Peyer's patch (tissue), 4 donors: ENCODE measurements at places on chromosomes 2 and 18. TPM values are rescaled to one million over a fixed set of nuclear protein-coding genes. Genes with fewer than 3 reads are reported as not detected.

POTEJ gene
- not detected for total RNA-seq

CCDC141 gene
- total RNA-seq: 1.1 TPM

RGPD6 gene
- 89.1 TPM for total RNA-seq

CFAP65 gene
- 3.6 TPM for total RNA-seq

LIMS2 gene
- total RNA-seq: 95.7 TPM

PSMA8 gene
- not detected for total RNA-seq

DNA sequence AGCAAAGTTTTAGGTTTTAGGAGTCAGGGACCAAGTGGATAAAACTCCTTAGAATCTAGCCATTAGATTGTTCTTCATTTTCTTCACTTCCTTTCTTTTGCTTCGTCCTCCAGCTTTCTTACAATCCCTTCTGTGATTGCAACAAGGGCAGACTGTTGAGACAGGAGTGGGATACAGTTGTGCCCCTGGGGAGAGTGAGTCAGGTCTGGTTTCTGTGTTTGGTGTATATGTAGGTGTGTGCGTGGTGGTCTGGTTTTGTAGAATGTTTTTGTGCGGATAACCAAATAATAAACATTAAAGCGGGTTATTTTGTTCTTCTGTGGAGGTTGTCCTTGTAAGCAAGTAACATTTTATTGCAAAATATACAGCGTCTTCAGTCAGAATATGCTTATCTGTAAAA is 7.3 kb downstream of the INSIG2 start:
- no peaks in the 10 kb centered on the region for H3K4me1 ChIP-seq
- H3K27me3 ChIP-seq: no peaks in the 10 kb centered on the region

- H3K4me1 ChIP-seq: no peaks in the 10 kb centered on the region
- no peaks in the 10 kb centered on the region for H3K36me3 ChIP-seq
- H3K27ac ChIP-seq: no peak overlapping the region
- DNase-seq: no peak
- H3K4me3 ChIP-seq: no peak overlapping the region
Observed at GRCh38 chr18:31438402-31438801, 9.1 kb upstream of the DSG3 start.

- no peak overlapping the region for H3K27ac ChIP-seq
- no peaks in the 10 kb centered on the region for H3K4me1 ChIP-seq
- no peaks in the 10 kb centered on the region for H3K27me3 ChIP-seq
- no peak for DNase-seq
- H3K4me3 ChIP-seq: no peak overlapping the region
Observed at GRCh38 chr18:49862656-49863385, 49.5 kb upstream of the ACAA2 start.

DNA sequence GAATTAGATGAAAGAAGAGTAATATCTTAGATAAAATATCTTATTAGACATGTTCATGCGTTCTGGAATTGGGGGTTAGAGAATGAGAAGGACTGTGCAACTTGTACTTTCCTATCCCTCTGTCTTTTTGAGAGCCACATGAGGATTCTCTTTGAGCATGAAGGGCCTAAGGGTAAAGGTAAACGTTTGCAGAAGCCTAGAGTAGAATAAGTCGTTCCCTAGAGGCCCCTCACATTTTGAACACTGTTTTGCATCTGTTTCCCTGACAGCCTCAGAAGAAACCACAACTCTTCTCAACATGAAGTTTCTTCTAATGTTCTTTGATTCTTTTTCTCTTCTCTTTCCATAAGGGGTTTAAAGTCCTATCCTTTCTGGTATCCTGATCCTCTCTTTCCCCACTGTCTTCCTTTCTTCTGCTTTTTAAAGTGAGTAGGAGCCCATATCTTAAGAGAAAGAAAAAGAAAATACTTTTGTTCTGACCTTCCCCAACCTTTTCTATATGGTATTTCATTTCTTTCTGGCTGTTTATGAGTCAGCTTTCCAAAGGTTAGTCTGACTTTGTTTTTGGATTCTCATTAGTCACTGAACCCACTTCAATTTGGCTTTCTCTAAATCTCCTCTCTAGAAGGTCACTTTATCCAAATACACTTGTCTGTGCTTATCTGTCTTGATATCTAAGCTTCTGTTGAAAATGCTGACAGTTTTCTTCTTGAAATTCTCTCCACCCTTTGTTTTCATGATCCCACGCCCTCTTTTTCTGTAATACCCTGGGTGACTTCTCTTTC is 34.8 kb downstream of the PPP1R1C start:
- no peaks in the 10 kb centered on the region for H3K4me1 ChIP-seq
- no peaks in the 10 kb centered on the region for H3K27me3 ChIP-seq
- no peak for DNase-seq
- no peak overlapping the region for H3K4me3 ChIP-seq
- H3K36me3 ChIP-seq: no peaks in the 10 kb centered on the region

DNA sequence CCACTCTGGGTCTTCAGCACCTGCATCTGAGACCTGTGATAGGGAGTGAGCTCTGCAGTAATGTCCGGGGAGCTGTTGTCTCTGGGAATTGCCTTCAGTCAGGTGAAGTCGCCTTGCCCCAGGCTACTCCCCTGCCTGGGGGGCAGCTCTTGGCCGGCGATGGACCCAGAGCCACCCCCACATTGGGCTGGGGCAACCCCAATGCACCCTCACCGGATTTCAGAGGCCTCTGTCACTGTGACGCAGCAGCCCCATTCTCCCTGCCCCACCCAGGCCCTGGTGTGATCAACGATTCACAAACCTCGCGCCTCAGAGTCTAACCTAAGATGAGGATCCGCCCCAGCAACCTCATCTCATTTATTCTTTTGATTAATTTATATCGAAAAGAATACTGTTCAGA is 303.6 kb downstream of the NDUFA10 start:
- H3K4me3 ChIP-seq: no peak overlapping the region
- H3K27me3 ChIP-seq: no peaks in the 10 kb centered on the region
- DNase-seq: no peak
- H3K36me3 ChIP-seq: no peaks in the 10 kb centered on the region
- H3K27ac ChIP-seq: no peak overlapping the region
- no peaks in the 10 kb centered on the region for H3K4me1 ChIP-seq

GRCh38 chr2:205827809-205828365 is 145.6 kb downstream of the NRP2 start:
- no peak overlapping the region for H3K27ac ChIP-seq
- no peak for DNase-seq
- H3K27me3 ChIP-seq: no peaks in the 10 kb centered on the region
- H3K36me3 ChIP-seq: no peaks in the 10 kb centered on the region

DNA sequence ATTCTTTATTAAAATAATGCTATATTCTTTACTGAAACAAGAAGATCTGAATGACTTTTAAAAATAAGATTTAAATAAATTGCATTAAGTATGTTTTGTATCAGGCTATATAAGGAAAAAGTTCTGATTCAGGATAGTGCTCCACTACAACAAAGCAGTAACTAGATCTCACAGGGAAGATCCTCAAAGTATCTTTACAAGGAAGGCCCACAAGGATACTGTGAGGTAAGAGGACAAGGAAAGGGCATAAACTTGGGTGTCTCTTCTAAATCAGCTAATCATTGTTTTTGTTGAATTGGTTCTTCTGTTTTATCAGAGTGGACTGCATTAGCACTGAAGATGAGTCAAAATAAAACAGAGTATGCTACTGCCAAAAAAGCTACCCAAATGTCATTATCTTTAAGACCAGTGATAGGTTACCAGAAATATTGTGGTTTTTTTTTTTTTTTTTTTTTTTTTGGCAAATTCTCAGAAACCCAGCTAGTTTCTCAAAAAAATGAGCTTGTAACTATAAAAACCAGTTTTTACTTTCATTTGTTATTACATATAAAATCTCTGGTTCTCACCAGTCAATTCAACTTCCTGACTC is 160.9 kb downstream of the BAZ2B start:
- H3K36me3 ChIP-seq: no peaks in the 10 kb centered on the region
- H3K27me3 ChIP-seq: no peaks in the 10 kb centered on the region
- DNase-seq: no peak
- H3K27ac ChIP-seq: no peak overlapping the region

DNA sequence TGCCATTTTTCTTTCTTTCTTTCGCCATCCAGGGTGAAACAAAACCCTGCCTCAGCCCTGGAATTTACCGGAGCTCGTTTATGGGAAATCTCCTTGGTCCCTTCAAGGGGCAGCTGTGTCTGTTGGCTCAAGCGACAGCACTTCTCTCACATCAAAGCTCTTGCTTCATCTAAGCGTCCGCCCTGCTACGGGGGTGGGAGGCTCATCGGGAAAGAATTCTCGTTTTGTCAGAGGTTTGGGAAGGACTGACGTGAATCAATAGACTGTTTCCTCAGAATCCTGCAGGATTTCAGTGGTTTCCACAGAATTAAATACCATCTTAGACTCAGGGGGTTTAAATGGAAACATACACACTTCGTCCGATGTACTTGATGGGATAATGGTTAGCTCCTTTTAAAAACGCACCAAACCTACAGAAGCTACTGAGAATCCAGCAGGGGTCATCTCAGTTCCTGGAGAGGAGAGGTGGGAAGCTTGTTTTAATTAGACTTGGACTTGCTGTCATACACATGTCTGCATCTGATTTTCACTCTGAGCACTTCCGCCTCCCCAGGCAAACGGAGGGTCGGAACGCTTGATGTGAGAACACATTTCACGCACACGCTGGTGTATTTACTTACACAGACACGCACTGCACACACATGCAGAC is 91.6 kb downstream of the ASB1 start:
- no peak for DNase-seq
- H3K27me3 ChIP-seq: no peaks in the 10 kb centered on the region
- H3K27ac ChIP-seq: no peak overlapping the region
- H3K36me3 ChIP-seq: no peaks in the 10 kb centered on the region

DNA sequence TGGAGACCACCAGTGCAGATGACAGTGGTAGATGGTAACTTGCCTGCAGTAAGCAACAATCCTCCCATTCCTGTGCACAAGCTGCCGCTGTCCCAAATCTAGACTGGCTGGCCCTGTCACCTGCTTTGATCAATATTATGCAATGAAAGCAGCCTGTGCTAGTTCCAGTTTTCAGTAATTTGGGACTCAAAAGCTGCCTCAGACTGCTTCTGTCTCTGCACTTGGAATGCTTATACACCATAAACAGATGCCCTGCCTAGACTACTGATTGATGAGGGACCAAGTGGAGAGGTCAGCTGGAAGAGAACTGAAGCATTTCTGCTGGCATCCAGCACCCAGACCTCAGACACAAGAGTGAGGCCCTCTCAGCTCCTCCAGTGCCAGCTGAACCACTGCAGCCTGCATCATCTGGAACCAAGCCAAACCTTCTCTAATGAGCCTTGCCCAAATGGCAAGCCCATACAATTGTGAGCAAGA is 24.9 kb downstream of the CCBE1 start:
- H3K4me3 ChIP-seq: no peak overlapping the region
- no peaks in the 10 kb centered on the region for H3K4me1 ChIP-seq
- no peak overlapping the region for H3K27ac ChIP-seq
- DNase-seq: no peak
- no peaks in the 10 kb centered on the region for H3K36me3 ChIP-seq
- H3K27me3 ChIP-seq: no peaks in the 10 kb centered on the region

- peak overlapping the region; percentile 79 for H3K4me3 ChIP-seq
- H3K27me3 ChIP-seq: no peaks in the 10 kb centered on the region
- H3K27ac ChIP-seq: peak overlapping the region; percentile 97
- H3K4me1 ChIP-seq: no peaks in the 10 kb centered on the region
- DNase-seq: no peak
Observed at GRCh38 chr2:105338020-105338385, 663 bp downstream of the C2orf49 start.

DNA sequence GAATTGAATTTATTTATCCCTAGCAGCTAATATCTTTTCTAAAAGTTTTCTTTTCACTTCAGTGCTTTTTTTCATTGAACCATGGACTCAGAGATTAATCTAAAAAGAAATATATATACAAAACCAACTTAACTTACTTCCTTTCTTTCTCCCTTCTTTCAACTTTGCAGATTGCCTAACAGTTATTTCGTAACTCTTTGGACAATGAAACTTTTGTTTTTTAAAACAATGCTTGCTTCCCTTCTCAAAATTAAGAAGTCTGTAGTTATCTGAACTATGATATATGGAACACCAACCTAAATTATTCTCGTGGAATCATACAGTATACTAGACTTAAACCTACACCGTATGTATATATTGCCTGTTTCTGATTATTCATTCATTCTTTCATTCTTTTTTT is 62.9 kb downstream of the MIB1 start:
- no peak for DNase-seq
- no peak overlapping the region for H3K4me3 ChIP-seq
- H3K27ac ChIP-seq: no peak overlapping the region
- H3K4me1 ChIP-seq: no peaks in the 10 kb centered on the region
- no peaks in the 10 kb centered on the region for H3K36me3 ChIP-seq
- no peaks in the 10 kb centered on the region for H3K27me3 ChIP-seq

- H3K4me1 ChIP-seq: peaks cover 4% of the 10 kb centered on the region
- H3K36me3 ChIP-seq: no peaks in the 10 kb centered on the region
- no peaks in the 10 kb centered on the region for H3K27me3 ChIP-seq
- no peak overlapping the region for H3K27ac ChIP-seq
Observed at GRCh38 chr2:172098650-172099471, 3.8 kb downstream of the DLX2 start.

- no peak overlapping the region for H3K4me3 ChIP-seq
- H3K27me3 ChIP-seq: no peaks in the 10 kb centered on the region
- no peak overlapping the region for H3K27ac ChIP-seq
- DNase-seq: no peak
- H3K4me1 ChIP-seq: no peaks in the 10 kb centered on the region
- no peaks in the 10 kb centered on the region for H3K36me3 ChIP-seq
Observed at GRCh38 chr2:101371636-101372035, 15.7 kb downstream of the CREG2 start.

DNA sequence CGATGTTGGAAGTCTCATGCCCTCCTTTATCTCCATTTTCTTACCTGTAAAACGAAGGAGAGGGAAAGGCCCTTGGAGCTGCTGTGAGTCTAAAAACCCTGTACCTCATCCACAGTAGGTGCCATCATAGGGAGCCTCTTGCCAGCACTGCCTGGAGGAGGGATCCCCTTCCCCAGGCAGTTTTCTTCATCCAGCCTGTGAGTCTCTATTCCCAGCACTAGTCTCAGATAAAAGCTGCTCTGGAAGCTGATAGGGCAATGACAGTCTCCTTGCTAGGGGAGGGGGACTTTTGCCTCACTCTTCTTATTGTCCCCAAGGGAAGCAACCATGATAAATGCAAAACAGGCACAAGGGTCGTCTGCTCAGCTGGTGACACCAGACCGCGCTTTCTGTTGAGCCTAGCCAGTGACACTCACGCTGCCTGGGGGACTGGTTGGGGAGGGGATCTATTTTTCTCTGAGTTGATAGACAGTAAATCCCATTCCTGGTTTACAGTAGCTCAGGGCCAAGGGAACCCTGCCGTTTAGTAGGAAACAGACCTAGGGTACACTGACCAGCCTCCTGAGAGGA is 139.5 kb upstream of the NABP1 start:
- no peak for DNase-seq
- no peaks in the 10 kb centered on the region for H3K36me3 ChIP-seq
- H3K4me1 ChIP-seq: no peaks in the 10 kb centered on the region
- H3K4me3 ChIP-seq: no peak overlapping the region
- H3K27ac ChIP-seq: no peak overlapping the region
- H3K27me3 ChIP-seq: no peaks in the 10 kb centered on the region

DNA sequence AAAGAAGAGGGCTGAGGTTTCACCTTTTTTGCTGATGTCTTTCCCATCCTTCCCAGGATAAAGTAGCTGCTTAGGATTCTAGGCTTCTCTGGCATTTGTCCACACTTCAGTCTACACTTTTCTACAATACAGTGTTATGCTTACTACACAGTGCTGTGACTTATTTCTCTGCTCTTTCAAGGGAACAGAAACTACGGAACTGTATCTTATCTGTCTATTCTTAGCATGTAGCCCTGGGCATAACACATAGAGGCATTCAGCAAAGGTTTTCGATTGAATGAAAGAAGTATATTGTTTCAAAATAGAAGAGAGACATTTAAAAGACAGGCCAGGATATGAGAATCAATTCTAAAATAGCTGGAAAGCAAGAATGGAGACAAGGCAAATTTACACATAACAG is 110.9 kb downstream of the ARHGEF33 start:
- no peaks in the 10 kb centered on the region for H3K4me1 ChIP-seq
- H3K27me3 ChIP-seq: no peaks in the 10 kb centered on the region
- no peak overlapping the region for H3K4me3 ChIP-seq
- DNase-seq: no peak
- H3K27ac ChIP-seq: no peak overlapping the region
